Hypothalamus (tissue), 51 donors: ENCODE measurements at places on chromosomes 6 and 20.

DNA sequence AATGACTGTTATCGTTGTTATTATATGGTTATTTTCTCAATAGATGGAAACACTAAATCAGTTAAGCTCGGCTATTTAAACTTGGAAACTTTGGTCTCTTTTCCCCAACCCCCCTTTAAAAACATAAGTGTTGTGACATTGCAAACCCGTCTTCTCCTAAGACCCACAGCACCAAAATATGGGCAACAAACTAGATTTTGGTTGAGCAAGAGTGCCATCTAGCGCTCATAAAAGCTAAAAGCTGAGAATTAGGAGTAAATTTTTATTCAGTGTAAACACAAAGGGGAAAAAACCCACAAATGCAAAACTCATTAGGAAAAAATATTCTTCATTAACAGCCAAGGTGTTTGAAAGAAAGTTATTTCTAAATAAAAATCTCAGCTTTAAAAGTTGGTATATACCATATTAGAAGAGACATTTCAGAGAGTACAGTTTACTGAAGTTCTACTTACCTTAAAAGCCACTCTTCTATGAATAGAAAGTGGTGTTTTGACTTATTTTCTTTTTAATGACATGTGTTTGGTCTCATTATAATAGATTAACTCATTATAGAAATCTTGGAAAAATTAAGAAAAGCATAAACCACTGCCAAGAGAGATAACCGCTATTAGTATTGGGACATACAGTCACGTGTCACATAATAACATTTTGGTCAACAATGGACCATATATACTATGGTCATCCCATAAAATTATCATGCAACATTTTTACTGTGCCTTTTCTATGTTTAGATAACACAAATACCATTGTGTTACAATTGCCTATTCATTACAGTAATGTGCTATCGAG lies 21.1 kb downstream of the SESN1 start:
- no peak for DNase-seq

GRCh38 chr20:32448306-32449056 lies 90.3 kb downstream of the ASXL1 start:
- no peak for DNase-seq

- DNase-seq = no peak
Measured at GRCh38 chr6:148520109-148520841, 177.6 kb downstream of the SASH1 start.

DNA sequence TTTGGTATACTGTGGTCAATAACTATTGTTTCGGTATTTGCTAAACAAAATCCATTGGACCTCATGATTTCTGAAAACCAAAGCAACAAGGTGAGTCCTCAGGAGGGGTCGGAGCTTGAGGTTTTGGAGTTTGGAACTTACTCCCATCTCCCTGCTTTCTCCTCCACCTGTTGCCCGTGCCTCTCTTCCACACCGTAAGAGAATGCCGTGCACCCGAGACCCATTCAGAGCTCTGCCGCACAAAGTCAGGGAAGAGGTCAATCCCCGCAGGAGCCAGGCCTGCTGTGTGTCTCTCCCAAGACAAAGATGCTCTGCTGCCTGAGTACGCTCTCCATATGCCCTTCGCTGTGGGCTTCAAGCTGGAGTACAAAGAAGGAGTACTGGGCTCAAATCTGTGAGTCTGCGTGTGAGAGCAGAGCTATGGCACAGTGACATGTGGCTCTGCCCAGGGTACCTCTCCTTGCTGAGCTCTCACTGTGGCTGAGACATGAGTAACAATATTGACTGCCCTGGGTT lies 23.9 kb downstream of the PXDC1 start:
- no peak for DNase-seq

DNA sequence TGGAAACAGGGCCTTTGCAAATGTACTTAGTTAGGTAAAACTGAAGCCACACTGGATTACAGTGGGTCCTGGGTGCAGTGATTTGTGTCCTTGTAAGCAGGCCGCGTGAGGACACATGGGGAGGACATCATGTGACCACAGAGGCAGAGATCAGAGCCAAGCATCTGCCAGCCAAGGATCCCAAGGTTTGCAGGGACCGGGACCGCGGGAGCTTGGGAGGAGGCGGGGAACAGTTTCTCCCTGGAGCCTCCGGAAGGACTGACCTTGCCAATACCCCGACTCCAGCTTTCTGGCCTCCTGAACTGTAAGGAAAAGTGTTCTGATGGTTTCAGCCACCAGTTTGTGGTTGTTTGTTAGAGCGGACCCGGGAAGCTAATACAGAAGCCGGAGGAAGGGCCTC lies 500.9 kb downstream of the PREX1 start:
- no peak for DNase-seq

- DNase-seq = no peak
Measured at GRCh38 chr6:152680151-152680550, 17.5 kb upstream of the MYCT1 start.

- no peak for DNase-seq
Measured at GRCh38 chr20:41218466-41218865, 81.1 kb downstream of the PLCG1 start.

- DNase-seq = no peak
Measured at GRCh38 chr6:43119482-43119881, 43.4 kb downstream of the PTK7 start.

DNA sequence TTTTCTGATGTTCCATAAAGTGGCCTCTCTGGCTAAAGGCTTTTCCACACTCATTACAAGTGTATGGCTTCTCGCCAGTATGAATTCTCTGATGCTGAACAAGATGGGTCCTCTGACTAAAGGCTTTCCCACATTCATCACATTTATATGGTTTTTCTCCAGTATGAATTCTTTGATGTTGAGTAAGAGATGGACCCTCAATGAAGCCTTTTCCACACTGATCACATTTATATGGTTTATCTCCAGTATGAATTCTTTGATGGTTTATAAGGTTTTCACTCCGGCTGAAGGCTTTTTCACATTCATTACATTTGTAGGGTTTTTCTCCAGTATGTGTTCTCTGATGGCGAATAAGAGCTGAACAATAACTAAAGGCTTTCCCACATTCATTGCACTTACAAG lies 20.4 kb downstream of the ZNF184 start:
- DNase-seq = no peak

DNA sequence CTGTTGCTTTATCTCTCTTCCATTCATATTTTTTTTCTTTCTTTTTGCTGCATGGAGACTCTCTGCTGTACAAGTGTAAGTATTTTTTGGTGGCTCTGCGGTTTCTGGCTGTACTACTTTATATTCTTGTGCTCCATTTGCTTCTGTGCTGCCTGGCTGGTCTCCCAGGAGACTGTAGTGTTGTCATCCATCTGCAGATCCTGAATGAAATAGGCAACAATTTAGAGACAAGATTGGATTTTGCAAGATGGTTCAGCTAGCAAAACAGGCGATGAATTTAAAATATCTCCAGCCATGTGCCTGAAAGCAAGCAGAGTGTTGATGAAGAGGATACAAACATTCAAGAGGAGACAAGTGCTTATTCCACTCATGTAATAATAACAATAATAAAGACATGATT lies 75.1 kb upstream of the SCGN start:
- DNase-seq = peak; percentile 5

- DNase-seq = no peak
Measured at GRCh38 chr6:105759946-105760345, 326.2 kb upstream of the PRDM1 start.

GRCh38 chr6:113847447-113847846 lies 9.7 kb upstream of the MARCKS start:
- DNase-seq = no peak

DNA sequence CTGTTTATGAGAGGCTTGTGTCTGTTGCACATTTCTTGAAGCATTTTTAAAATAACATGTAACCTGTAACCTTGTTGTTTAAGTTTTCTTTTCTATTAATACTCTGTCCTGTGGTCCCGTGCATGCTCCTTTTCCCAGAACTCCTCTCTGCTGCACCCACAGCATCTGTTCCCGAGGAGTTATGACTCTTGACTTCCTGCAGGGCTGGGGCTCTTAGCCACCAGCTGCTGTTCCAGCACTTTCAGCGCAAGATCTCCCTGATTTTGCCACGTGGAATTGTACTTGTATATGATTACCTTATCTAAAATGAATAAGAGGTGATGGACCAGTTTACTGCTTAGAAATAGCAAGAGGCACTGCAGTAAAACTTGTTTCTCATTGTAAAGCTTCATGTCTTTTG lies 150.6 kb downstream of the QKI start:
- no peak for DNase-seq

GRCh38 chr6:13433709-13434121 lies 53.7 kb downstream of the GFOD1 start:
- DNase-seq = no peak

DNA sequence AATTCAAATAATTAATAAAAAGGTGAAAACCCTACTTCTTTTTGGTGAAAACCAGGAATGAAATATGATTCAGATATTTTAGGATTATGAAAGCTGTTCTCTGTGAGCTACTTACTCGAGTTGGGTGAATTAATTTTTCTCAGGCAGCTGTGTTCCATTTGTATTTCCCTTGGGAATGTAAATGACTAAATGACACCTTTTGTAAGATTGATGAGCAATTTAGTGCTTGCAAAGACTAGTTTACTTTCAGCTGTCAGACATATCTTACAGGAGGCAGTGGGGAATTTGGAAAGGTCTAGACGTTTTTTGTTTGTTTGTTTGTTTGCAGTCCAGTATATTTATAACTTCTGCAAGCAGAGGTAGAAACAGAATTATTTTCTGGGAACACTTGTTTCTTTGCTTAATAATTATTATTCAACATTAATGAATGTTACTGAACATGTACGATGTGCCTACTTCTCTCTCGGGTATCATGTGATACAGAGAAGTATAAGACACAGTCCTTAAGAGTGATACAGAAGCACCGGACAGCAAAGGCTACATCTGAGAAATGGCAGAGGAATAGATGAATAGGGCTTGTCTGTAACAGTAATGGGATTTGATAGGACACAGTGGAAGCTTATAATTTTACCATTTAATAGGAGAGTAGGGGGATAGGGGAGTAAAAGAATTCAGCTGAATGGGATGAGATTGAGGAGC lies 91.3 kb downstream of the AKAP7 start:
- DNase-seq = no peak

DNA sequence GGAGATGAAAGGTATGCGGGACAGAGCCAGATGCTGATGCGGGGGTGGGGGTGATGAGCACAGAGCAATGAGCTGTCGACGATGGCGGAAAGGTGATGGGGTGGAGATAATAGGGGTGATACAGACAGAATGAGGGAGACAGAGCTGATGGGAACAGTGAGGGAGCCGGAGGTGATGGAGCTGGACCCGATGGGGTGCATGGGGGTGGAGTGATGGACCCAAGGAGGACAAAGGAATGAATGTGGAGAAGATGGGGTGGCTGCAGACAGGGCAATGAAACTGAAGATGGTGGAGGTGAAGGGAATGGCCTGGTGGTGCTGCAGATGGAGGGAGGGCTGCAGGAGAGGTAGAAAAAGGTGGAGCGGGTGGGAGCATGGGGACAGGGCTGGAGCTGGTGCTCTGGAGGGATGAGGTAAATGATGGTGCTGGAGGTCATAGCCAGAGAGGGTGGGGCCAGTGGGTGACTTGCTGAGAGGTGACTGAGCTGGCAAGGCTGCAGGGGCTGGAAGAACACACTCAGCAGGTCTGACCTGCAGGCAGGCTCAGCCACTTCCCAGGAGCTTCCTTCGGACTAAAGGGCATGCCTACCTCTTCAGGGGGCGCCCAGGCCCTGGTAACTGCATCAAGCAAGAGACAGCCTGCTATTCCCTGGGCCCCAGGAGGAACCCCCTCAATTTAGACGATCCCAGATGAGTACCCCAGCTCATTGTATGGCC lies 6.0 kb upstream of the FOXS1 start:
- DNase-seq = no peak

- DNase-seq = no peak
Measured at GRCh38 chr6:140252099-140252498, 877.7 kb upstream of the CITED2 start.

- DNase-seq = no peak
Measured at GRCh38 chr6:23403460-23403859, 722.6 kb upstream of the NRSN1 start.

GRCh38 chr6:44171899-44172546 lies 13.4 kb downstream of the CAPN11 start:
- no peak for DNase-seq

- DNase-seq = peak; percentile 37
Measured at GRCh38 chr6:148293181-148293995, 49.2 kb upstream of the SASH1 start.

DNA sequence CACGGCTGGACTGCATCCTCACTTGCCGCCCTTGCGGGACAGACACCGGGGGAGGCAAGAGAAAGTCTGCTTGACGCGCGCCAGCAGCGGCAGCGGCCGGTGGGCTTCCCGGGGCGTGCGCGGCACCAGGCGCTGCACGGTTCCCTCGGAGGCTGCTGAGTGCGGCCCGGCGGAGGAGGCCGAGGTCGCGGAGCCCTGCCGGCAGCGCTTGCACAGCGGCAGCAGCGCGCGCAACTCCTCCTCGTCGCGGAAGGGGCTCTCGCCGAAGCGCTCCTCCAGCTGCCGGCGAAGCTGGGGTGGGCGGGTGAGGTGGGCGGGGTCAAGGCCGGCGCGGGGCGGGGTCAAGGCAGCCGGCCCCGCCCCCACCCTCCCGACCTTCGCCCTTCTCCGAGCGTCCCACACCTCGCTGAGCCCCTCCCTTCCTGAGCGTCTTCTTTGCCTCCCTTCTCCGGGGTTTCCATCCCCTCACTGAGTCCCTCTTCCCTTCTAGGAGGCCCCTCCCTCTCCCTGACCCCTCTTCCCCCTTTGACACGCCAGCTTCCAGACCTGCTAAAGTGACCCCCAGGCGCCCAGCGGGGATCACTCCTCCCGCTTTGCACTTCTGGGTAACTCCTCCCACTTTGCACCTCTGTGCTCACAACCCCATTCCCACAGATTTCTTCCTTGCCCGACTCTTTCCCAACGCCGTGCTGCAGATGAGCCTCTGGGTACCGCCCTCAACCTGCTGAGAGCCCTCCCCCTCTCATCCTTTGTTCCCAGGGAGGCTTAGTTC lies 8.8 kb downstream of the DUSP15 start:
- DNase-seq = peak; percentile 30

DNA sequence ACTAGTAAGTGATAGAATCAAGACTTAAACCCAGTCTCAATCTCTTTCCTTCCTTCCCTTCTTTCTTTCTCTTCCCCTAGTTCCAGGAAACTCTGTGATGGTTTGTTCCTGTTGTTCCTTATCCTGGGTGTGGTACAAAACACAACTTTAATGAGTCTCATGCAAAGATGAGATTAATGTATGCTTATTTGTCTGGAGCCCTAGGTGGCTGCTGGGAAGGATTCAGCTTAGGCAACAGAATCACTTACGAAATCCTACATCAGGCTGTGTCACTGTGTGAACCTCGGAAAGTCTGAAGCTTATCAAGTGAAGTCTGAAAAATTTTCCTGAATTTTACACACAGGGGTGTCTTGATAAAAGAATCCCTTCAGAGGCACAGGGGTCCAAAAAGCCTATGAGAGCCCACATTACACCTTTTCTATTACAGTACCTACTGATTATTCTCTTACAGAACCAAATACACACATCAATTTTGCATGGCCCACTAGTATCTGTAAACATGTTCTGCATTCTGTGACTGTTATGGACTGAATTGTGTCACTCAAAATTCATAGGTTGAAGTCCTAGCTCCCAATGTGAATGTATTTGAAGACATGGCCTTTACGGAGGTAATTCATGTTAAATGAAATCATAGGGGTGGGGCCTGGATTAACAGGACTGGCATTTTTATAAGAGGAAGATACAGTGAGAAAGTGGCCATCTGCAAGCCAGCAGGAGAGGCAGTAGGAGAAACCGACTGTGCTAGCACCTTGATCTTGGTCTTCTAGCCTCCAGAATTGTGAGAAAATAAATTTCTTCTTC lies 144.7 kb downstream of the MYB start:
- no peak for DNase-seq

GRCh38 chr6:46985943-46986342 lies 56.2 kb downstream of the ADGRF1 start:
- DNase-seq = no peak

- DNase-seq = no peak
Measured at GRCh38 chr6:80550748-80551147, 444.3 kb downstream of the BCKDHB start.

GRCh38 chr6:160424256-160424655 lies 76.1 kb downstream of the SLC22A3 start:
- no peak for DNase-seq
